Hepatocyte (in vitro differentiated cells): ENCODE measurements at places on chromosomes 12 and 14.

DNA sequence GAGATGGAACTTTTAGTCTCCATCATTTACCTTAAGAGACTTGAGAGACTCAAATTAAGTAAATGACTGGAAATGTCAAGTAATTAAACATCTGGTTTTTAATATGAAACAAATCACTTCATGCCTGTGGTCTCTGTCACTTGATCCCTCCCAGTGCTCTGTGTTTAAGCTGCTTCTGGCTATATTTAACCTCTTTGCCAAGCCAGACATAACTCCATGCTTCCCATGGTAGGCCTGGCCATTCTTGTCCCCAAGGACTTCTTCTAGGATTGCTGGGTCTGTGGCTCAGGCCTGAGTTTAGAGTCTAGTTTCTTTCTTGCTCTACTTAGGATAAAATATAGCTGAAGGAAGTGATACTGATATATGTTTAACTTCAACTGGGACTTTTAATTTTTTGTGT lies 1013.6 kb downstream of the FLRT2 start:
- DNase-seq: no peak

DNA sequence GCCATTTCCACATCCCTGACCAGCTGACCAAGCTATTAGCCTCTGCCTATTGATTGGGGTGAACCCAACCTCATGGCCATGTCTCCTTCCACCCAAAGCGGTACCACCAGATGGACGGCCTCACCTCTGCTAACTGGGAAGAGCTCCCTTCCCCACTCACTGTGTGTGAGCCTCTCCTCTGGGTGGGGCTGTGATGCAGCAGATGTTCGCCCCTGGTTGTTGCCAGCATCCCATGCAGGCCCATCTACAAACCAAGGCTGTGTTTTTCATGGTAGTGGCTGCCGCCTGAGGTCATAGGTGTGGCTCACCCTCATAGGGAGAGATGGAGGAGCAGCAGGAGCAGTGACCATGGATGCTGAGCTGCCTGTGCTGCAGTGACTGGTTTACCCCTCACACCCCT lies 47.6 kb upstream of the RD3L start:
- no peak for DNase-seq

DNA sequence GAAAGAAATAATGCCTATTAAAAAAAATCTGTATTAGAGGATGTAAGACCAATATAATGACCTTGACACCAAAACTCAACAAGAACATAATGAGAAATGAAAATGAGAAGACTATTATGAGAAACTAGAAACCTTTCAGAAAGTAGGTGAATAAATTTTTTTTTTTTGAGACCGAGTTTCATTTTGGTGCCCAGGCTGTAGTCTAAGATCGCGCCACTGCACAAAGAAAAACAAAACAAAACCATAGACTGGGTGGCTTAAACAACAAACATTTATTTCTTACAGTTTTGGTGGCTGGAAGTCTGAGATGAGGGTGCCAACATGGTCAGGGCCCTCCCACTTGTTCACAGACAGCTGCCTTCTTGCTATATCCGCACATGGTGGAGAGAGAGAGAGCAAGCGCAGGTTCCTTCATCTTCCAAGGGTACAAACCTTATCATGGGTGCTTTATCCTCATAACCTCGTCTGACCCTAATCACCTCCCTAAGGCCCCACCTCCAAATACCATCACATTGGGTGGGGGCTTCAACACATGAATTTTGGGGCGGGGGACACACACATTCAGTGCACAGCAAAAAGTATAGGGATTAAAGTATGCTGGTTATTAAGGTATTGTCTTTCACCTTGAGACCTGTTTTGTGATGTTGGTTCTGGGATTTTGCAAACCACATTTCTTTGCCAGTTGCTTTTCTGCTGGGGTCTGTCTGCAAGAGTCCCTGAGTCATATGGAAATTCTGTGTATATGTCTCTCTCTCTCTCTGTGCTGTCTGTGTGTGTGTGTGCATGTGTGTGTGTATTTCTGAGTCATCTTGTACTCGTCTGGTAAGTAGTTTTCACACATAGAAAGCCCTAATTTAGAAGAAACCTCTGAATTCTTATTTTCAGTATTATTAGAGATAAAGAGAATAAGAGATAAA lies 26.2 kb downstream of the ZCRB1 start:
- DNase-seq: no peak

- peak; percentile 76 for DNase-seq
Observed at GRCh38 chr14:101705733-101706508, 55.6 kb upstream of the PPP2R5C start.

- no peak for DNase-seq
Observed at GRCh38 chr12:108482717-108483212, 32.3 kb upstream of the FICD start.

- no peak for DNase-seq
Observed at GRCh38 chr14:50726372-50727107, 58.4 kb upstream of the SAV1 start.

DNA sequence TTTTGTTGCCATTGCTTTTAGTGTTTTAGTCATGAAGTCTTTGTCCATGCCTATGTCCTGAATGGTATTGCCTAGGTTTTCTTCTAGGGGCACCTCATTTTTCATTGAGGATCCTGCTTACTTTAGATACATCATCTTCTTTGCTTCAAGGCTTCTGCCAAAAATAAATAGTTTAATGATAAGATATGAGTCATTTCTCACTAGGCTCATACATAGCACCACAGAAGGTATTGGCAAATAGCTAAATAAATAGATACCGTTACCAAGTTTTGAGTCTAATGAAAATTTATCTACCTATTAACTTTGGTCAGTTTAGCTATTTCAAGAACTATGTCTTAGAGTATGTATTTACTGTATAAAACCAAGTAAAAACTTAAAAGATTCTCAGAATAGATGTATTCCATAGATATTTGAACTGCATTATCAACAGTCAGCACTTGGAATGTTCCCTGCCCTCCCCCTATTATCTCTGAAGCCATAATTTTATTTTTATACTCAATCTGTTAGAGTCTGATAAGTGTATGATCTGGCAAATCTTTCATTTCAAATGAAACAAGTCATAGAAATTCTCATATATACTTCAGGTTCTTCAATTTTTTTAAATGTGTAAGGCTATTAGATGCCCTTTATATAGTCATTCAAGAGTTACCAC lies 310.2 kb downstream of the CCDC91 start:
- DNase-seq: no peak

- no peak for DNase-seq
Observed at GRCh38 chr12:12156828-12157227, 86.1 kb downstream of the BCL2L14 start.

DNA sequence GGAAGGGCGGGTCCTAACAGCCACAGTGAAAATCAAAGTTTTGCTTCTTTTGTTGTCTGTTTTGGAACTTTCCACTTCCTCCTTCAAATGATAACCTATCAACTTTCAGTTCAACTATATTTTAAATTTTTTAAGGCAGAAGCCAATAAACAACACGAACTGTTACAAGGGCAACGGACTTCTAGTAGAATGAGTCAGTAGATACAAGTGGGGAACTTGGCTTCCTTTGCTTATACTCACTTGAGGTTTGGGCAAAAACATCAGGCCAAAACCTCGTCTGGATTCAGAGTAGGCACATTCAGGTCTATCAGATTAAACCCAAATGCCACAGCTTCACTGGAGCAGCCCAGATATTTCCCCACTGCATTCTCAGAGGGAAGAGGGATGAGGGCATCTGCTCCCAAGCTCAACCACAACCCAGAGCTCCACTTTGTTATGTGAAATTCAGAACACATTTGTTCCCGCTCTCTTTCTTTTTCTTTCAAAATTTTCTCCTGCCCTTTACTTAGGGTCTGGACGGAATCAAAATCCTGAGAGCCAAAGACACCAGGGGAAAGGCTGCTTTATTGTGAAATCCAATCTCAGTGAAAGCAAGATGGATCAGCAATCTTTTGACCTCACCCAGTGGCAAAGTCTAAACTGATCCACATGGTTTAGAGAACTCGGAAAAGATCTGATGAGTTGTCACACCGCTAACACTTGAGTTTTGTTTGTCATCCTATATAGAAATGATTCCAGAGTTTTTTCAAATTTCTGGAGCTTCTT lies 152.5 kb upstream of the BTG1 start:
- DNase-seq: no peak

- DNase-seq: no peak
Observed at GRCh38 chr14:72527591-72527990, 366.3 kb downstream of the DPF3 start.

- DNase-seq: no peak
Observed at GRCh38 chr14:59510001-59510400, 25.7 kb downstream of the JKAMP start.

GRCh38 chr12:102862486-102862885 lies 54.6 kb downstream of the PAH start:
- no peak for DNase-seq

DNA sequence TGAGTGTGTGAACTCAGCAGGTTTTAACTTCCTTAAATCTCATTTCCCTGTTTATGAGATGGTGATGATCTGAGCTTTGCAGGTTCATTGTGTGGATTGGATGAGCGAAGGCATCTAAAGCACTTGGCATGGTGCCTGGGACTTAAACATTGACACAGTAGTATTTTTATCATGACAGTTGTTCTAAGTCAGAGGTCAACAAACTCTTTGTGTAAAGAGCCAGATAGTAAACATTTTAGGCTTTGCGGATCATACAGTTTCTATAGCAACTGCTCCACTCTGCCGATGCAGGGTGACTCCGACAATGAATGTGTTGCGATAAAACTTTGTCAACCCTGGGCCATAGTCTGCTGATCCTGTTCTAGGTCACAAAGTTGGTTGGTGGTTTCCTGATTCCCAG lies 25.2 kb downstream of the SLC24A4 start:
- DNase-seq: peak; percentile 63

DNA sequence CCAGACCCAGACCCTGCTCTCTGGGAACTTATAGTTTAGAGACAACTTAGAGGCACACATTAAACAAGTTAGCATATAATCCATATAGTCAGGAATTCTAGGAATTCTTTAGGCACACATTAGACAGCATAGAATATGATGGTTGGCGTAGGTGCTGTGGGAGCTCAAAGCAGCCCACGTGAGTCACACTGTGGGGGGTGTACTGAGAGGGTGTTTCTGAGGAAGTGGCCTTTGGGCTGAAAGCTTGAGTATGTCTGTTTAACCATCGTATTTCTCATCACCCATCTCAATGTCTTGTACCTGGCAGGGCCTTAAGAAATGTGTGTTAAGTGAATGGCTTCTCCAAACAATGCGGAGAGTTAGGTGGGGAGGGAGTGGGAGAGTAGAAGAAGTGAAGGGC lies 67.2 kb downstream of the TMEM30B start:
- DNase-seq: no peak

- DNase-seq: no peak
Observed at GRCh38 chr14:65941091-65941490, 528.6 kb downstream of the FUT8 start.

DNA sequence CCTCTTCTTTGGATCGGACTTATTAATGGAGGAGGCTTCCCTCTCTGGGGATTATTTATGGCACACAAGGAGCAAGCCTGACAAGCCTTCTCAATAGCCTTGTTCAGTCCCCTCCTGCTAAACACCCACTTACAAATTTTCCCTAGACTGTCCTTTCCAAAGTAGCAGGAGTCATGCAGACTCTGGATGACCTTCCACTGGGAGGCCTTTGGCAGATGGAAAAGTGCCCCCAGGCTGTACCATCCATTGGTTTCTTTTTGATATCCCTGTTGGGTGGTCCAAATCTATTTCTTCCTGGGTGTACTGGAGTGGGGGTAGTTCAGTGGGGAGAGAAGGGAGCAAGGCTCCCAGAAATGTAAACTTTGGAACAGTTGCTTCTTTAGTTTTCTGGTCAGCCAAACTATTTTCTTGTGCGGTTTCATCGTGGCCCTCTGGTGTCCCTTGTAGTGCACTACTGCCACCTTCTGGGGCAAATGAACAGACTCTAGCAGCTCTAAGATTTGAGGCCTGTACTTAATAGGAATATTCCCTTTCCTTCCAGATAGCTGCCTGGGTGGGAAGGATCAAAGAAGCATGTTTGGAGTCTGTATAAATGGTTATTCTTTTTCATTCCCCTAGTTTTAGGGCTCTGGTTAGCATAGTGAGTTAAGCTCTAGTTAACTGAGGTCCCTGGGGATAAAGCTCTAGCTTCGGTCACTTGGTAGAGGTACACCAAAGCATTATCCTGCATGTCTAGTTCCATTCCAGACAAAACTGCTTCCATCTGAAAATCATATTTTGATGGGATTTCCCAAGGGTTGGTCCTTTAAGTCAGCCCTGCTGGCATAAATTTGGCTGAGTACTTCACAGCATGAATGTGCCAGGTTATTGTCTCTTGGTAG lies 409.5 kb downstream of the SLC6A15 start:
- peak; percentile 74 for DNase-seq
